A549 (cell line): ENCODE measurements at places on chromosomes 5 and 9.
A peak's percentile ranks its signal among the peaks of the same experiment; 100 is the strongest.

DNA sequence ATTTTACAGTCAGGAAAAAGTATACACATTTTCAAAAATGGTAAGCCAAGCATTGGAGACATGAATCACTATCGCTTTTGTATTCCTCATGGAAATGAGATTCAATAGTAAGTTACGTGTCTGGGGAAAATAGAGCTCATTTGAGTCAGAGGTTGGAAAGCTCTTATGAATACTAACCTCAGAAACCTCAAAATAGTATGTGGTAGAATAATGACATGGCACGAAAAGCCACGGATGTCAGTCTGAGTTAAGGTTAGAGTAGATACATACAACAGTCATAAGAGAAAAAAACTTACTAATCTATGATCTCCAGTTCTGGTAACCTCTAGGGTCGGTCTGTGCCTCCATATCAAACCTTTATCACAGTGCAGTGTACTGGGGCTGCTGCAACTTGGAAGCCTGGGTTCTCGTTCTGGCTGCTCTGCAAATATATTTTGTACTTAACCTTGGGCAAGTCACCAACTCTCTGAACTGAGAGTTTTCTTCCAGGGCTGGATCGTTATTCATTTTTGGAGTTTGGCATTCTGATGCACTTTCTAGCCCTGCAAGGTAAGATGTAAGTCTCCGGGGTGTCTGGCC, 31.8 kb downstream of the MAP1B start:
- no peak for DNase-seq

DNA sequence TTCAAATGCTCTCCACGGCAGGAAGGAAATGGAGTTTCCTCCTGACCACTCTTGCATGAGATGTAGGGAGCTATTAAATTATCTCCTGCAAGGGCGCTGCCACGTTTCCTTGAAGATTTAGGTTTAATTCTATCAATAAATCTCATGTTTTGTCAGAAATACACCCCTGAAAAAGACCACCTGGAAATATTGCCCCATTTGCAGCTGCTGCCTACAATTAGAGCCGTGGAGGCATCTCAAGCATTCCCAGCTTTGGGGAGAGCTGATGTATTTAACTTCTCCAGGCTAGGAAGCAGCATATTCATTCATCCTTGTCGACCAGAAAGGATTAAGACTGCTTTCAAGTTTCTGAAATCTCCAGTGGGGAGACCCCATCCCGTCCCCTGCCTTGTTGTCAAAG, 40.5 kb downstream of the CCNJL start:
- DNase-seq: no peak

DNA sequence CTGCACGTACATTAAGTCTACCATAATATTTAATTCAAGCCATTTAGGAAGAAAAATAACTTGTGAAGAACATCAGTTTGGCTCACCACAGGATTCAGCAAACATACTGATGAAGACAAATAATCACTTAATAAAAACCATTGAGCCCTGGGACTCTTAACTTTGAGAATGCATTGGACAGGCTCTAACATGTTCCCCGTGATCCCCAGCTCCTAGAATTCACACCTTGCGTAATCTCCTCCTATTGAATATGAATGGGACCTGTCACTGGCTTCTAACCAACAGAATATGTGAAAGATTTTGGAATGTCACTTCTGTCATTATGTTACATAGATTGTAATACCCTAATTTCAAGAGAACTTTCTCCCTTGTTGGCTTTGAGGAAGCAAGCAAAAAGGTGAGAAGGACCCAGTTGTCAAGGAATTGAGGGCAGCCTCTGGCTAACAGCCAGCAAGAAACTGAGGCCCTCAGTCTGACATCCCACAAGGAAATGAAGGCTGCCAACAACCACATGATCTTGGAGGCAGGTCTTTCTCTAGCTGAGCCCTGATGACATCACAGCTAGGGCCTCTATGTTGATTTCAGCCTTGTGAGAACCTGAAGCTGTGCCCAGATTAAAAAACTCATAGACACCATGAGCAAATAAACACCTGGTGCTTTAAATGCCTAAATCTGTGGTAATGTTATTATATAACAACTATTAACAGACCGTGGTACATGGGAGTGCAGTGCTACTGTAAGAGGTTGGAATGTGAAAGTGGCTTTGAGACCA, 433.2 kb downstream of the SEMA5A start:
- no peak for DNase-seq

DNA sequence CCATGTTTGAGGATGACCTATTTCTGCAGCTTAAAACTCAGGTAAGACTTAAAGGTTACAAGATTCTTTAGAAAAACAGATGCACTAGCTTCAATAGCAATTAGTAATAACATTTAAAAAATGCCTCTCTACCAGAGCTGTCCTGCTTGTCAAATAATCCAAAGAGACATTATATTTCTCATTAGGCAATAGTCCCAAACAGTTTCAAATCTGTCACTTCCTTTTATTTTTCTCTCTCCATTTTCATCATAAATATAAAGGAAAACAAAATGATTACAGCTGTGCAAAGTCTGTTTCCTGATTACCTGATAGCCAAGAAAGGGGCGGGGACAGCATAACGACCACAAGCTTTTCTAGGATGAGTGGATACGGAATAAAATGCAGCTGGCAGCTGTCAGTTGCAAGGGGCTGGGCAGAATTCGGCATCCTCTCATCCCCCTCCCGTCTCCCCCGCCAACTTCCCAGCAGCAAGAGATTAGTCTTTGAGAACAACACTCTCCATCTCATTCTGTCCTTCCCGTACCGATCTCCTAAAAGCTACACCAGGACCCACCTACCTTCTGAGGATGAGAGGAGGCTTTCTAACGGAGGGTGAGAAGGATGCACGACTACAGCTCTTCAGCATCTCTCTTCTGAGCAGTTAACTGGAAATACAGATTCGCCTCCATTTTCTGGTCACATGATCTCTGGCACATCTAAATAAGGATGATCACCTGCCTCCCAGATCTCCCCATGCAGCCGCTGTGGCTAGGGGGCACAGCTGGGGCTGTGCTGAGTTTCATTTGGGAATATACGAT, 72.5 kb upstream of the PCA3 start:
- no peak for DNase-seq

DNA sequence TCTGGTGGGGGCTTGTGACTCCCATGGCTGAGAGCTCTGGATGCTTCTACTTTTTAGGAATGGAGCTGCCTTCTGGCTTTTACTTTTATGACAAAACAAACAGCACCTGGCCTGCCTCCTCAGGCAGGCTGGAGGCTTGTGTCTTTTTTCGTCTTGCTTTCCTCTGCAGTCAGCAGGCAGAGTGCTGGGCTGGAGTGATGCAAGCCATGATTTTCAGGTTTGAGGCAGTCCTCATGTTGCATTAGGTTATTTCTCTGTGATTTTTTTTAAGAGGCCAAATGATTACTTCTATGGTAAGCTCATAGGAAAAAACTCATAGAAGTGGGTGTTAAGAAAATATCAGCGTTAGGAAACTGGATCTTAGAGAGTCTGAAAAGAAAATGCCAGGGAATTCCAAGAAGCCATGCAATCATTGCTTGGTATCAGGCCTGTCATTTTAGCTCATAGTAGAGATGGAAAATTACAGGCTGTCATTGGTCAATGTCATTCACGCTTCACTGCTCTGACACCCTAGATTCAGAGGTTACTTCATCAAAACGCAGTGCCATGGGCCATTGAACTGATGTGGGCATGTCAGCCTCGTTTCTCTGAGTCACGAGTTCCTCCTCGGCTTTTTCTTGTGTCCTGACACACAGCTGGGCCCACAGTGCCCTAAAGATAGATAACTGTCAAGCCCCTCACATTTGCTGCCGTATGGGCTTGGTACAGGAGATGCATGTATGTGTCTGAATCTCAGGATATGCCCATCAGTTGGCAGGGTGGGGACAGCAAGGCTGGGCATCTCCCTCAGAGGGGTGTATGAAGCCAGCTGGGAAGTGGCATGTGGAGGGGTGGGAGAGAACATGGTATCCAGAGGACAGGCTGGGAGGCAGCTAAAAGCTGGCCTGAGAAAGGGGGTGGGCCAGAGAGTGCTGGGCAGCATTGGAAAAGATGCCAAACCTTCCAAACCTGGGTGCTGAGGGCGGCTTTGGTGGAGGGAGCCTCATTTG, 151.8 kb downstream of the HSPA4 start:
- no peak for DNase-seq

DNA sequence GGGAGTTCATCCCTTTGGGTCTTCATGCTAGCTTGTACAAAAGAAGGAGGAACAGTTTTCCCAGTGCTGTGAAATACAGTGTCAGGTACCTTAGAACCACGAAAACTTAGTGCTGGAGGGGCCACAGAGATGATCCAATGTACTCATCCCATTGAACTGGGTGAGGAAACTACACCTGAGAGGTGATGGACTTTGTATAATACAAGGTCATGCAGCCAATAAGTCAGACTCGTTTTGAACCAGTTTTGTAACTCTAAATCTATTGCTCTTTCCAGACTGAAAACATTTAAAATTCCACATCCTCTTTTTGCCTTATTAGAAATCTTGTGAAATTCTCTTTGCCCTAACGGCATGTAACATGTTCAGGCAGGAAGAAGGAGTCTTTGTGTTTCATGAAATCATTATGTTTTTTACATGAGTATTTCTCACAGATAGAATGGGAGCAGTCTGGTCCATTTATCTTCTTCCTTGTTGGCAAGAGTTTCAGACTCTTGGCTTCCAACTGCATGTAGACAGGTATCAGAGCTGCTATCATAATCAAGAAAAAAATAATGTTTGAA, 146.8 kb upstream of the FBXL7 start:
- no peak for DNase-seq

GRCh38 chr9:132312873-132313272, 41.9 kb downstream of the SETX start:
- DNase-seq: peak; percentile 17

- DNase-seq: no peak
Measured at GRCh38 chr5:1375871-1376810, 31.2 kb upstream of the CLPTM1L start.

GRCh38 chr5:144582066-144582465, 411.4 kb downstream of the KCTD16 start:
- no peak for DNase-seq

- DNase-seq: no peak
Measured at GRCh38 chr9:132505991-132506655, 76.3 kb upstream of the BARHL1 start.

DNA sequence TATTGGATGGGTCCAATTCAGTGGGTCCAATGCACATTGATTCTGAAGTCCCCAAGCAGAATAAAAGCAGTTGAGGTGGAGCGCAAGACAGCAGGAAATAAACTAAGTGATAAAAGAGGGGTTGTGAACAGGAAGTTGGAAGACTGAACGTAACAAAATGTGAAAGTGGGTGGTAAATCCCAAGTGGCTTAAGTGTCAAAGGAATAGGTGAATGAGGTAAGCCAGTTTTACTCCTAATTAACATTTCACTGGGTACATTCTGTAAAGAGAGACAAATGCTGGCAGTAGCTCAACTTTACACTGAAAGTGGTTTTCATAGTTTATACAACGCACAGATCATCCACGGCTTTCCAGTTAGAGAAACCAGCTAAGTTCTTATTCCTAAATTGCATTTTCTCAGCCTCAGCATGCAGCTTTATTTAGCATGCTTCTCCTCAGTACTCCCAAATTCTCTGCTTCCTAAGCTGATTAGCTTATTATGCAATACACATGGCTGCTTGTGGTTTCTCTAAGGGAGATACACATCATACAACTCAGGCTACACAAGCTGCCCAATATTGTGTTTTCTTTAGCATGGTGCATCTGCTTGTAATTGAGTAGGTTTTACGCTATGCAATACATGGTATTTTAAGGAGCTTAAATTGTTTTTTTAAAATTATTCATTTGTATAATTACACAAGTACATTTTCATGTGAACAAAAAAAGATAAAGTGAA, 34.2 kb upstream of the HSD17B4 start:
- no peak for DNase-seq

GRCh38 chr9:114416906-114417305, 29.1 kb upstream of the AKNA start:
- no peak for DNase-seq

DNA sequence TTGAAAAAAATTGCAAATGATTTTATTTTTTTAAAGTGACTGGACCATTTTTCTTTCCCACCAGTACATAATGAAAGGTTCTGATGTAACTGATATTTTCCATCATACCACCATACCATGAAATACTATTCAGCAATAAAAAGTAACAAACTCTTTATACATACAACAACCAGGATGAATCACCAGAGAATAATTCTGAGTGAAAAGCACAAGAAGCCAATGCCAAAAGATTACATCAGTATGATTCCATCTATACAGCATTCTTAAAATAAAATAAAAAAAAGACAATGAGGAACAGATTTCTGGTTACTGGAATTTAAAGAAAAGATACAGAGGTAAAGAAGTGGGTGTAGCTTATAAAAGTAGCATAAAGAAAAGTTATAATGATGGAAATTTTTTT, 423.7 kb upstream of the ST8SIA4 start:
- DNase-seq: no peak

DNA sequence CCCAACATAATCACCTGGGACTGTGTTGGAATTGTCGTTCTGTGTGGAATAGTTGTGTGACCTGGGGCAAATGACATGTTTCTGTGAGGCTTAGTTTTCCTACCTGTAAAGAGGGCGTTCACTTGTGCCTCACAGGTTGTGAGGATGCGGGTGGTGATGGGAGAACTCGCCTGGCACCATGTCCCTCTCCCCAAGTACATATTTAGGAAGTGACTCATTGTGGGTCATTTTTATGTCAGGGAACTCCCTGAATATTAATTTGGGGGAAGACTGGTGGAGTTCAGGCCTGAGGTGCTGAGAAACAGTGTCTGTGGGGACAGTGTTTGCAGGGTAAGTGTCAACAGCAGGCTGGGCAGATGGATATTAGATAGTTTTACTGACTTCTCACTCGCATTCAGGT, 144.7 kb downstream of the KDM4C start:
- no peak for DNase-seq

- peak; percentile 10 for DNase-seq
Measured at GRCh38 chr5:153276151-153276550, 214.3 kb upstream of the GRIA1 start.

DNA sequence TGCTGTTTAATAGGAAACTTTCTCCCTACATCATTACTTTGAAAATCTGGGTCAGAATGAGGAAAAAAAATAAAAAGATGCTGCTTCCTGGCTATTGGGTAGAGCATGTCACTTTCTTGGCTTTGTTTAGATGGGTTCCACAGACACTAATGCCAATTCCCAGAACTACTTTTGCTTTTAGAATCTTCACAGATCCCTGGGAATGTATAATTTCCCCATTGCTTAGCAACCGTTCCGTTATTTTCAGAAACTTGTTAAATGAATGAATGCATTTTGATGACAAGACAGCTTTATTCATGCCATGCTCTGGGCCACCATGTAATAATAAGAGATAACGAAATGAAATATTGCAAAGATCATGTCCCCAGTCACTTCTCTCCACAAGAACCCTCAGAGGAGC, 126.5 kb upstream of the TRPC7 start:
- no peak for DNase-seq

- no peak for DNase-seq
Measured at GRCh38 chr5:156680831-156681230, 169.3 kb upstream of the PPP1R2B start.

GRCh38 chr9:69173497-69173890, 583 bp upstream of the TJP2 start:
- DNase-seq: no peak

DNA sequence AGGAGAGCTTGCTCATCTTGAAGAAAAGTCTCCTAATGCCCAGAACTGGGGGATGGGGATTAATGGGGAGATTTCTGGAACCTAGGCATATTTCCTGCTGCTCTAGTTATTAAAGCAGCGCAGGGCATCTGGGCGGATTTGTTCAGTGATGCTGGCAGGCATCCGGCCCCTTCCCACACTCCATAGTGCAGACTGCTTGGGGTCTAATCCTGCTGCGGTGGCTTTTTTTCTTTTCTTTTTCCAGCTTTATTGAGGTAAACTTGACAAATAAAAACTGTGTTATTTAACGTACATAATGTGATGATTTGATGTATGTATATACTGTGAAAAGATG, 30.7 kb downstream of the PPARGC1B start:
- DNase-seq: no peak
